Stimulated activated CD8-positive, alpha-beta memory T cell treated with anti-CD3 and anti-CD28 coated beads, Interleukin-7, amount 100 ng/mL, for 1 hour (primary cell): ENCODE measurements at places on chromosomes 3 and 15.

DNA sequence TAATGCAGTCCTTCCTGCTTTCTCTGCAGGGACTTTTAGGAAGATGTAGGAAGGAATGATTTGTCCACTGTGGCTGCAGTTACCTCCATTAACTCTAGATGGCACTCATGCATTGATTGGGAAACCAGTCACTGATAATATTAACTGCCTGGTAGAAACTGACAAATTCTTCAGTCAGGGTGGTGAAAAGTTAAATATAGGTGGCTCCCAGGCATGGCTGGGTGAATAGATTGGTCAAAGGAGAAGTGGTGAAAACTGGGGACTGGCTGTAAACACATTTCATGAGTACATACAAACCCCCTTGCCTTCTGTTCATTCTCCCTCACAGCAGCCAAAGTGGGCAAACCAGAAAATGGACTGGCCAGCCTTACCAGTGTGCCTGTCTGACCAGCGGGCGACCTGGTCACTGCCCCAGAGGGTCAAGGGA, 333.4 kb downstream of the THSD4 start:
- no peak for DNase-seq

- no peak for DNase-seq
Measured at GRCh38 chr3:183823963-183824362, 1.4 kb downstream of the MAP6D1 start.

DNA sequence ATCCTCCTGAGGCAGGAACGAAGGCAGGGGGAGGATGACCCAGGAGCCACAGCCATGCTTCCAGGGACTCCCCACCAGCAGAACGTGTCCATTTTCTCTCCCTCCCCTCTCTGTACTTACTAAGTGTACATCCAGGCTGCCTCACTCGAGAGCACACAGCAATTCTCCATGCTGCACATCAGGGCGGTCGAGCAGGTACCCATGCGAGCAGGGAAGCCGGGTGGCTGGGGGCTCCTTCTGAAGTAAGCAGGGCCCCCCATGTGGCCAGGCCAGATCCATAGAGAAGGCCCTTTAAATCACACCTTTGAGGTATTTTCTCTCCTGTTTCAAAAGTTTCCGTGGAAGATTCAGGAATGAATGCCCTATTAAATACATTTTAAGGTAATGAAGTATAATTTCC, 41.2 kb upstream of the SLC6A11 start:
- no peak for DNase-seq

- DNase-seq: no peak
Measured at GRCh38 chr3:129313665-129314385, 35.2 kb downstream of the HMCES start.

GRCh38 chr15:65212097-65212496, 824 bp upstream of the CILP start:
- no peak for DNase-seq

- DNase-seq: no peak
Measured at GRCh38 chr3:37519661-37520060, 342.0 kb upstream of the CTDSPL start.

DNA sequence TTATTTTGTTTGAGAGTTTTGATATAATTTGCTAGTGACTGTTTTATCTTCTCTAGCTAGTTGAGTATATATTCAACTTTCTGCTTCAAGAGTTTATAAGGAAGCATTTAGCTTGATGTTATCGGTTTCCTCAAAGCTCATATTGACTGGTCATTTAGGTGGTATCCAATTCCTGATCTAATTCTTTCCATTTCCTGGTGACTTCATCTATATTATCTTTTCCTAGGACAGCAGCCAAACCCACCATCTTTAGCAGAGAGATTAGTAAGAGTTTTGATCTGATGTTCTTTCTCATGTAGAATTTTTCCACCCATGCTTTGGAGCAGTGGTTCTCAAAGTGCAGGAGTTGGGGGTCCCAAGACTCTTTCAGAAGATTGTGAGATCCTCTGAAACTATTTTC, 148.6 kb upstream of the STT3B start:
- no peak for DNase-seq

GRCh38 chr3:155744010-155744625, 753 bp downstream of the PLCH1 start:
- no peak for DNase-seq

- DNase-seq: no peak
Measured at GRCh38 chr15:74892313-74892712, 2.5 kb downstream of the MPI start.

DNA sequence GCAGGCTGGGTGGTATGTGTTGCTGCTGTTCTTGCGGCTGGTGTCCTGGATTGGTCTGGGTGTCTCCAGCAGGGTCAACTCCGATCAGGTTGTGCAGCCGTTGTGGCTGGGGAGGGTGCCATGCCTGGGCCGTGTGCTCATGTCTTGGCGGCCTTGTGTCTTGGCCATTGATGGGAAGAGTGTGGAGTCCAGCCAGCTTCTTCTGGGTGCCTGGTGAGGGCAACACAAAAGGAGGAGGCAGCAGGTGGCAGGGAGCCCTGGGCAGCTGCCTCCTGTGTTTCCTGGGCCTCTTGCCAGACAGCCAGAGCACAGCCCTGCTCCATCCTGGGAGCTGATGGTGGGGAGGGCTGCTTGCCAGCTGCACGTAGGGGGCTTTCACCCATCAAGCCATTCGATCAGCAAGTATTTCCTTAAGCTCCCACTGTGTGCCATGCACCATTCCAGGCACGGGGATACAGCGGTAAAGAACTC, 4.3 kb downstream of the CHAC1 start:
- no peak for DNase-seq

- DNase-seq: no peak
Measured at GRCh38 chr3:10006048-10006761, 19.6 kb upstream of the EMC3 start.

DNA sequence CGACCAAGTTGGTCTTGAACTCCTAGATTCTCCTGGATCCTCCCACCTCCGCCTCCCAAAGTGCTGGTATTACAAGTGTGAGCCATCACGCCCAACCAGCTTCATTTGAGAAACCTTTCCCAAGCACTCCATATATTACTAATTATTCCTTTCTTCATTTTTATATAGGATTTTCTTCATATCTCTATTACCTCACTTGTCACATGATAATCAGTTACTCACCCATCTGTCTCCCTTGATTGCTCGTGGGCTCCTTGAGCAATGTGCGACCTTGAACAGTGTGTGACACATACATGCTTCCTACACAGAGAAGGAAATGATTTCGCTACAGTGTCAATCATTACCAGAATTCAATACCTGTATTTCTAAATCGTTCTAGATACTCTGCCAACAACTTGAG, 110.7 kb upstream of the C2CD4B start:
- DNase-seq: no peak

DNA sequence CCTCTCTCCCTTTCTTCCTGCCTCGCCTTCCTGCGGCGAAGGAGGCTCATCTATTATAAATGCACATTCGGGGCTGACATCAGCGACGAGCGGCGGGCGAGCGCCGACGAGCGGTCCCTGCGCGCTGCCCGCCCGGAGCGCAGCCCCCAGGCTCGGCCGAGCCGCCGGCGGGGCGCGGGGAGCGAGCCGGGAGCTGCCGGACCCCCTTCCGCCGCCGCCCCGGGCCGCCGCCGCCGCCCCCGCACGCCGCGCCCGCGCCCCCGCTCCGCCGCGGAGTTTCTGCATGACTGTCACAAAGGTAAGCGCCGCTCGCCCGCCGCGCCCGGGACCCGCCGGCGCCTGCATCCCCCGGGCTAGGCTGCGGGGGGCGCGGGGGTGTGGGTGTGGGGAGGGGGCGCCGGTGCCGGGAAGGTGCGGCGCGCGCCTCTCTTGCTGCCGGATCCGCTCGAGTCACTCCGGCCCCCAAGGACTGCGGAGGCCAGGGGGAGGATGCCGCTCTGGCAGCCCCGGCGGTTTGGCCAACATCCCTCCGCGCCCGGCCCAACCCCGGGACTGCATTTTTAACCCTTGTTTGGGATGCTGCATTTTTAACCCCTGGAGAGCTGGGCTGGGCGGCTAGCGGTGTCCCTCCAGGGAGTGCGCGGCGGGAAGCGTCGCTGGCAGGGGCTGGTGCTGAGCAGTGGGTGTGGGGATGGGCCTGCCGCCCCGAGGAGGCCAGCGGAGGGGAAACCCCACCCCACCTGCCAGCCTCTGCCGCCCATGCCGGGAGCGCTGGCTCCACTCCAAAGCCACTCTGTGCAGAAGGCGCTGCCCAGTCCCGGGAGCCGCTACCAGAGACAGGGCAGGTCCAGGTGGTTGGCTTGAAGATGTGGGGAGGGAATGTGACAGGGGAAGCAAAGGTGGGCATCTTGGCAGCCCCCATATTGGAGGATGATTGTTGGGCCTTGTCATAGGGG, at the start of gene CORO2B:
Gene CORO2B (plus strand): TSS at position 14 of the 956 bp plus-strand sequence. CDS start 270 bp downstream, at position 284.
- no peak for DNase-seq

DNA sequence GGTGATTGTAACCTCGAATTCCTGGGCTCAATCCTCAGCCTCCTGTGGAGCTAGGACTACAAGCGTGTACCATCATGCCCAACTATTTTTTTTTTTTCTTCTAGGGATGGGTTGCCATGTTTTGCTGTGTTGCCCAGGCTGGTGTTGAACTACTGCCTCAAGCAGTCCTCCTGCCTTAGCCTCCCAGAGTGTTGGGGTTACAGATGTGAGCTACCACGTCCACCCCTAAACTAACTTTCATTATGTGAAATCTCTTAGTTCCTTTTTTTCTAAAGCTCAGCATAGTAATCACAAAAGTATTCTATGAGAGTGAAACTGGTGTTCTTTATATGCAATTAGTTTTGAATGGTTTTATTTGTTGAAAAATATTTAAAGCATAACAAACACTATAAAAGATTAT, 92.1 kb downstream of the XRN1 start:
- DNase-seq: no peak

GRCh38 chr3:13716540-13717221, 163.2 kb downstream of the WNT7A start:
- DNase-seq: no peak

DNA sequence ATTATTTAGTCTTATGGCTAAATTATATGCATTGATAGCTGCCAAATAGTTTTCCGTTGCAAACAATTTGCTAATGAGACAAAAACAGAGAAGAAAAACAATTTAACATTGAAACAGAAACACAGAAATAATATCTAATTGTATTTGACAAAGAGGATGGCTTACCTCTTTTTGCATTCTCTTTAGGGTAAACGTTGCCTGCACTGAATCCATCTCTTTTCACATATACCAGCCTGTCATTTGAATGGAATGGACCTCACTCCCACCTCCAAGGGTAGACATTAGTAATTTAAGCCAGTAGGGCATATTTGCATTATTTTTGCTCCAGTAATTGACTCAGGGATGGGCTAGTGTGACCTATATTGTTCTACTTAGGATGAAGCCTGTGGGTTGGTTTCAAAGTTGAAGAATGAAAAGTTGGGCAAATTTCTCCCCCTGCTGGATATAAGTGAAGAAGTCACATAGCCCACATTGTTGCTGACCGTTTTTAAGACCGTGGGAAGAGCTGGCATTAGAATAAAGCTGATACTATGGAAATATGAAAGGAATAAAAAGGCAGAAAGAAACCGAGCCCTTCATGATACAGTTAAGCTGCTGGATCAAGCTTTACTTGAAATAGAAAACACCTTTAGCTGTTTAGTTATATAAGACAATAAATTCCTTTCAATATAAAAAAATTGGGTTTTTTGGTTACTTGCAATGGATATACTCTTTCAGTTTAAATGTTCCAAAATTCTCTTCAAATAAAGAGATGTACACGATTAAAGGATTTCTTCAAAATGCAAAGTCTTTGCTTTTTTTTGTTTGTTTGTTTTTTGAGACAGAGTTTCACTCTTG, 26.9 kb downstream of the PIERCE2 start:
- no peak for DNase-seq

- no peak for DNase-seq
Measured at GRCh38 chr3:30399394-30400181, 206.8 kb upstream of the TGFBR2 start.

DNA sequence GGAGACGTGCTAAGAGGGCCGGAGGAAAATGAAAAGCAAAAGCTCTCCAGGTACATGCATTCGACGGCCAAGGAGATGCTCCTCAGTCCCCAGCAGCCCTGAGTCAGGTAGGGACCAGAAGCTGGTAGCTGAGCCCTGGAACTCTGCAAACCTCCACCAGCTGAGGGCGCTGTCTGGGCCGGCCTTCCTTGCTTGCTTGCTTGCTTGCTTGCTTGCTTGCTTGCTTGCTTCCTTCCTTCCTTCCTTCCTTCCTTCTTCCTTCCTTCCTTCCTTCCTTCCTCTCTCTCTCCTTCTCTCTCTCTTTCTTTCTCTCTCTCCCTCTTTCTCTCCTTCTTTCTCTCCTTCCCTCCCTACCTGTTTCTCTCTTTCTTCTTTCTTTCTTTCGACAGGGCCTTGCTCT, 94.6 kb upstream of the RASGRF1 start:
- DNase-seq: no peak

GRCh38 chr3:45606003-45606402, 11.5 kb downstream of the LIMD1 start:
- no peak for DNase-seq

GRCh38 chr3:193194371-193194770, 46.7 kb upstream of the PLAAT1 start:
- no peak for DNase-seq

DNA sequence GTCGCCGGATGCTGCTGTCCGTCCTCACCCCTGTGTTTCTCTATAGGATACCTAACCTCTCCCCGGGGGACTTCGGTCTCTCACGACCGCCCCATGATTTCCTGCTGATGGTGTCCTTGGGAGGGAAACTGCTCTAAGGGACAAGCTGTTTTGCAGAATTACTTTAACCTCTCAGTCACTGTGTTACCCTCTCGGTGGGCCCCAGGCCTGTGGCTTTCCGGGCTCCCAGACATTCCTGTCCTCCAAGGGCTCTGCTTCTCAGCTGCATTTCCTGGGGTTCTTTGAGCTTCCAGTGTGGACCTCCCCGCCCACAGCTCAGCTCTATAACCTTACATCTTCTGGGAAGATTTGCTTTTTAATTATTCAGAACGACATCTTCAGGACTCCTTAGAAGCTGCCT, 40.9 kb downstream of the CHST2 start:
- no peak for DNase-seq

DNA sequence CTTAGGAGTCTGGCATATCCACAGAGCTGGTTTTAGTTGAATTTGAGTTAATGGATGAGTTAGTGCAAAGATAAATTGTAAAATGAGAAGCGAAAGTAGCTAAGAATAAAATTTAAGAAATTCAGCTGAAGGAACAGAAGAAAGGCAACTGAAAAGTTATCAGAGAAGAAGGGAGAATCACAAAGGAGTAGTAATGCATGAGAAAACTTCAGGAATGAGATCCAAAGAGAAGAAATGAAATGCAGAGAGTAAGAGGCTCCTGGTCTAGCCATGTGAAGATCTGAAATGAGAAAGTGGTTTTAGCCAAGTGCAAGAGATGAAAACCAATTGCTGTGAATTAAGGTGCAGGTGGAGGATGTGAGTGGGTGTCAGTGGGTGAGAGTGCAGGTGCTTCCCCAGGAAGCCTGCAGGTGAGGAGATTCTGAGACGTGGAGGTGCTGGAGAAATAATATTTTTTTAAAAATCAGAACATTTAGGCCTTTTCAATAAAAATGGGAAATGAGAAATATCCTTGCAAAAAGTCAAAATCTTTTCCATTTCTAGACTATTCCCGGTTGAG, 18.5 kb downstream of the KBTBD8 start:
- DNase-seq: no peak
